ENCODE measurements at places on chromosomes 7 and 10. TPM values are rescaled to one million over a fixed set of nuclear protein-coding genes. Genes with fewer than 3 reads are reported as not detected.

BTRC gene
- total RNA-seq, result 12.5 TPM

- DNase-seq, result no peak
Observed at GRCh38 chr7:128163473-128163872, 77.6 kb upstream of the LEP start.

MRLN gene
- not detected for total RNA-seq

- DNase-seq, result no peak
Observed at GRCh38 chr7:40530292-40530691, 395.5 kb downstream of the SUGCT start.

H2BK1 gene
- total RNA-seq, result not detected

DNA sequence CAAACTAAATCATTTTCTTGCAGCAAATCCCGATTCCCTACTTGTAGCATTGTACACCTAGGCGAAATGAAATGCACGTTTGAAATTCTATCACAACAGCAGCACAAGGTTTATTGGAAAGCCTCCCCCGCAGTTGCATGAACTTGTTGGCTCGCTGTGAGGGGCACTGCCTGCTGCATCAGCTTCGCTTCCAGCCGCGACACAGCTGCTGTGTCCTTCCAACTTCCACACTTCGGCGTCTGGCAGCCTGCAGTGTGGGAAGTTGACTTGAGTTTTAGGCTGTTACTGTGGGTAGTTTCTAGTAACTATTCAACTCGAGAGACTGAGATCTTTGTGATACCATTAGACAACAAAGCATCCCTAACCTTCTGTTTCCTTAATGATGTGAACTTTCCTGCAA lies 315.8 kb upstream of the TPK1 start:
- no peak for DNase-seq

GRCh38 chr7:54705436-54705835 lies 53.6 kb downstream of the SEC61G start:
- DNase-seq, result no peak

TUBB8 gene
- not detected for total RNA-seq

DNA sequence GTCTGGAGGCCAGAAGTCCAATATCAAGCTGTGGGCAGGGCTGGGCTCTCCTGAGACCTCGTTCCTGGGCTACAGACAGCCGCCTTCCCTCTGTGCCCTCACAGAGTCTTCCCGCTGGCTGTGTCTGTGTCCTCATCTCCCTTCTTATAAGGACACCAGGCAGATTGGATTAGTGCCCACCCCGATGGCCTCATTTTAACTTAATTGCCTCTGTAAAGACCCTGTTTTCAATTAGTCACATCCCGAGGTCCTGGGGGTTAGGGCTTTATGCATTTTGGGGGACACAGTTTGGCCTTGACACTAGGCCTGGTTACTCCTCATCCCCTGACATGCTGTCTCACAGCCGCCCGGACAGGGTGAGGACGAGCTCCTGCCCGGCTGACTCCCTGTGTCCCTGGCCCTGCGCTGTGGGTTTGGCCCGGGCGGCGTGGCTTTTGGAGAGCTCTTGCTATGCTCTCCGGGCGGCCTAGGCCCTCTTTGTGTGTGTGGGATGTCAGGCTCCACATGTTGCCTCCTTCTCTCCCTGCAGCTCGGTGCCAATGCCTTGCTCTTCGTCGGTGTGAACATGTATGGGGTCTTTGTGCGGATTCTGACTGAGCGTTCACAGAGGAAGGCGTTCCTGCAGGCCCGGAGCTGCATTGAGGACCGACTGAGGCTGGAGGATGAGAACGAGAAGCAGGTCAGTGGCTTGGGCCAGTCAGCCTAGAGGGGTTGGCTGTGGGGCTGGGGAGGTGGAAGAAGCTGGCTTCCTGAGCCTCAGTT lies 18.2 kb downstream of the ADCY1 start:
- DNase-seq, result no peak

GRCh38 chr7:48112401-48113165 lies 23.5 kb downstream of the UPP1 start:
- no peak for DNase-seq
